Left hindlimb (tissue), 1 donor: ENCODE measurements at places on chromosomes 4 and X.
A peak's percentile ranks its signal among the peaks of the same experiment; 100 is the strongest.

DNA sequence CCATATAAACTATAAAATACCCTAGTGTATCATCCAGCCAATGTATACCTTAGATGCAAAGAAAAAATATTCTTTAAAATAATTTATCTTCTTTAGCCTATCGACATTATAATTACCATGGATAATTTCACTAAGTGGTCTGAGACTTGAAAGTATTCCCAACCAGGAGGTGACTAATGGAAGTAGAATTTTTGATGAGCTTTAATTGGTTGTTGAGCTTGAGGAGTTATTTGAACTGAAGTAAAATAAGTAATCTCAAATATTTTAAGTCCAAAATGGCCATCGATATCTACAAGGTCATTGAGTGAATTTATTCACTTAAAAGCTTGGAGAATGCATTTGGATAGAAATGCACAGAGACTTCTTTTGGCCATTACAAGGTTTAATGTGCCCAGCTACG lies 436.2 kb downstream of the TLL1 start:
- no peak for DNase-seq

DNA sequence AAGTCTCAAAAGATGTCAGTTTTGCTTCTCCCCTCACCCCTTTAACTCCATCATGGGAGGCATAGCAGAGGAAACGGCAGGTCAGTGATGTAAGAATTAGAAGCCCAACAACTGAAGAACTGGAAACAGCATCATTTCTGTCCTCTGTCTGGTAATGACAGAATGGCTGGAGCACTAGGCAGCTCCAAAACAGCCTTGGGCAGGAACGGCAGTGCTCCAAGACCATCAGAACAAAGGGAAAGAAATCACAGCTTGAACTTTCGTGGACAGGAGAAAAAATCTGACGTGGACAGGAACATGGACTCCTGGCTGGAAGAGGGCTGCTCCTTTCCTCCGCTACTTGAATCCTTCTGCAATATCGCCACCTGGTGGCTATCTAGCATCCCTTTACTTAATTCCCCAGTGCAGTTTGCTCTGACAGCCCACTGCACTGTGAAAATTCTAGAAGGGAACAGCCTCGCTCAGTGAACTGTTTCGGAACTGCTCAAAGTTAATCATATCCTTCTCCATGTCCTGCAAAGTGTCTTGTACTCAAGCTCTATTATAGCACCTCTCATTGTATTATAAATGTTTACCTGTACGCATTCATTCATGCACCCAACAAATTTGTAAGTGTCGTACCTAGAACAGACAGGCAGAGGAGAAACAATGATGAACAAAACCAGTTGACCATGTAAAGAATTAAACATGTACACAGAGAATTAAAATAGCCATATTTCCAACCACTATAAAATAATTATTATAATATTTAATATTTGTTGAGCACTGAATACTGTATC lies 20.4 kb downstream of the SLC25A53 start:
- peak; percentile 64 for DNase-seq

DNA sequence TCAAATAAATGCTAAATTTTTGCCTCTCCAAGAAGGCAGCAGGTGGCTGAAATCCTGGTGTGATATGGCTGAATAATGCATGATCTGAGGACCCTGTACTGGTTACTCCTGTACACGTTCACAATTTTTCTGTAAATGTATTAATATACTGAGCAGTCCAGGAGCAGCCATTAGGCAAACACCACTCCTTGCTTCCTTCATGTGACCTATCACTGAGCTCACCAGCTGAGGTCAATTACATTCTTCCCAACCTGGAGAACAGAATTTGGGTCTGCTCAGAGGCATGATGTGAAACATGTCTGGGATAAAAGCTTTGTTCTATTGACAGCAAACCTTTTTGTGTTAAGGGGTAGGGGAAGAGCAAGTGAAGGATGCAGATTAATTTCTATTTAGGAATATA lies 26.9 kb downstream of the RAB40AL start:
- DNase-seq = no peak

- DNase-seq = no peak
Observed at GRCh38 chr4:176805155-176805554, 12.4 kb upstream of the VEGFC start.

DNA sequence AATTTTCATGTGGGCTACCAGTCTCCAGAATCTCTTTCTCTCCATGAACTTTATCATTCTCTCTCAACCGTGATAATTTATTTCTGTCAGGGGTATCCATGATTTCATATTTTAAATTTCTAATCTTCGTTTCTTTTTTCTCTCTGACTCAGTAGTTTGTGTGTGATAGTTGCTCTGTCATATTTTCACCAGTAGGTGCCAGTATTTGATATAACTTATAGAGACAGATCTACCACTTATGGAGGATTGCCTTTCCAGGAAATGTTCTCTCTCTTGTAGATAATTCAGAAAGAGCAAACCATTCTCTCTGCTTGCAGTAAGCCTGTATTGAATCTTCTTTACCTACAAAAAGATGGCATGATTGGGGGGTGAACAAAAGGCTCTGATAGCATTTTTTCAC lies 79.3 kb upstream of the DYNLT3 start:
- DNase-seq = no peak

DNA sequence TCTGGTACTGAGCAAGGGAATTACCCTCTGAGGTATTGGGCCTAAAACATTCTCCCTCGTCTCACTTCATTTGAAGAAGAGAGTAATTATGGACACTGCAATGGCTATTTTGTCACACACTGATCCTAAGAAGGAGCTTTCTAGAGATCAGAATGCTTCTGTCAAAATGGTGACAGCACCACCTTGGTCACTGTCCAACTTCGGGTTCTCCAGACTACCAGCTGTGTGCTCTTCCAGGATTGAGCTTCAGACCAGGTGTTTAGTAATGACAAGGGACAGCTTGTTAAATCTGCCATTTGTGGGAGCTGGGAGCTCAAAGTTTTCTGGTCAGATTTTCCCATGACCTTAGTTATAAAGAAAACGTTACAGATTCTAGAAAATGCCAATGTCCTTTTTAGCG lies 105.4 kb downstream of the POLA1 start:
- DNase-seq = no peak

DNA sequence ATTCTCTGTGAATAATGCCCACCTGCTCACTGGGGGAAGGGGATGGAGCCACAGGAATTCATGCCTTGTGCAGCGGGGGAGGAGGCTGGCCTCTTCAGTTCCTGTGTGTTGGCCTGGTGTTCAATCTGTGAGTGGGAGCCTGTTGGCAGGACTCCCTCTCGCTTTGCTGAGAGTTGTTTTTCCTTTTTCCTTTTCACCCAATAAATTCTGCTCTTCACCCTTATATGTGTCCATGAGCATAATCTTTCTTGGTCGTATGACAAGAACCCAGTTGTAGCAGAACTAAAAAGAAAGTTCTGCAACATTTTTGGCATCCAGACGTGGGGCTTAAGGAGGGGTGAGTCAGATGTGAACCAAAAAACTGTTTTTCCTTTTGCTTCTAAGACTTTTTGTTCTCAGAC lies 235.2 kb upstream of the HDX start:
- DNase-seq = no peak

DNA sequence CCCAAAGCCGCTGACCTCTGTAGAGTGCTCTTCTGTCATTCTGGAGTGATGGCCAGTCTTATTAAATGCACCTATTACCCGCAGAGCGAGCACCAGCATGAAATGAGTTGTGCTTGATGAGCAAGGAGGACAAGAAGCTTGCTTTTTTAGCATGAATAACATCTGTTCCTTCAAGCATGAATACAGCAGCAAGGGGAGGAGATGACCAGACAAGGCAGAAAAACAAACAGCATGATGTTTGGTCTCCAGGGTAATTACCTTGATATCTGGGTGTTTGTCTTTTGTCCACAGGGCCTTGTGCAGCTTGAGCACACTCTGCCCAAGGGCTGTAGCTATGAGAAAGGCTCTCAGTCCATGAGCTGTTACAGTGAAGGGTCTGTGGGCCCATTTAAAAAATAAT lies 324.8 kb upstream of the DDX53 start:
- no peak for DNase-seq

DNA sequence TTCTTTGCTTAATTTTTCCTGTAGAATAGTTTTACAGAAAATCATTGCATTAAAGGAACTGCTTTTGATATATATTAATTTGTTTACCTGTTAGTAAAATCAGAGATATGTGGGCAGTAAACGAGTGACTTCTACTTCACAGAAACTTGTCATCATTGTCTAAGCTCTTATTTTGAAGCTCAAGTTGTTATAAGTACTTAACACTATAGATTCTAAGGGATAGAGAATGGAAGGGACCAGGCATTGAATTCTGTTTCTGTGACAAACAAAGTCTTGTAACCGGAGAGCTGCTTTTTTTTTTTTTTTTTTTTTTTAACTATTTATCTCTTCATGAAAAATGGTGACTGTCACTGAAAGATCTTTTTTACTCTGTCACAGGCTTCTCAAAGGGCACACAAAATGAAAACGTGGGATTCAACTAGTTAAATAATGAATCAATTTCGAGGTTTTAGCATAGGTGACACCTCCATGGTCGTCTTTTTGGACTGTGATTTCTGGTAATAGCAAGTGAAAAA lies 14.4 kb downstream of the STK26 start:
- no peak for DNase-seq

DNA sequence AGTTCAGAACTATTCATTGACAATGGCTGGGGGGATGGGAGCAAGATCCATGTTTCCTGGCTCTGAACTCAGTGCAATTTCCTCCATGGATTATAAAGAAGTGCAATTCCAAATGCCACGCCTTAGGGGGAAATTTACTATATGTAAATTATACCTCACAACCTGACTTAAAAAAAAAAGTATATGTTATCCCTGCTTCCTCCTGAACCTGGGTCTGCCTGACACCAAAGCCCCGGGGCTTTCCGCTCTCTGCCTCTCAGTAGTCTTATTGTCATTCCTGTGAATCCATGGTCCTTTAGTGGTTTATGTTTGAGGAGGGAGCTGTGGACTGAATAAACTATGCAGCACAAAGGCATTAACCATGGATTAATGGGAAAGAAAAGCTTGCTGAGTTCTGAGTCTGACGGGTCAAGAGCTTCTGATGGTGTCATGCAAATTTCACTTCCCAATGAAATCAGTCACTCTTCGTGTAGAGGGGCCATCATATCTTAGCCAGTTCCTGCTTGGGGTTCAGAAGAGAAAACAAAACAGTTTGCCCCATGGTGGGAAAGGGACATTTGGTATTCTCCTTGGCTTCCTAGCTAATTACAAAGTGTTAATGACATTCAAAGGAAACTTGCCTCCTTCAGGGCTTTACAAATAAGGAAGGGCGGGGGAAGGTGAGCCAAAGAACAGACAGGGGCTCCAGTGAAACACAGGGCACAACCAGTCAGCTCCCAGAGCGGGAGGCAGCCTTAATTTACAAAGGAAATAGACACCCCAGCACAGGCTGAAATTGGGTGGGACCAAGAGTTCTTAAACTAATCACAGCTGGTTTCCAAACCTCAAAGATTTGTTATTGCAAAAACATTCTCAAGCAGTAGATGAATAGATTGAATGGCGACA lies 14.3 kb downstream of the FAM9C start:
- no peak for DNase-seq

- no peak for DNase-seq
Observed at GRCh38 chr4:20629186-20630106, 70.8 kb upstream of the PACRGL start.

DNA sequence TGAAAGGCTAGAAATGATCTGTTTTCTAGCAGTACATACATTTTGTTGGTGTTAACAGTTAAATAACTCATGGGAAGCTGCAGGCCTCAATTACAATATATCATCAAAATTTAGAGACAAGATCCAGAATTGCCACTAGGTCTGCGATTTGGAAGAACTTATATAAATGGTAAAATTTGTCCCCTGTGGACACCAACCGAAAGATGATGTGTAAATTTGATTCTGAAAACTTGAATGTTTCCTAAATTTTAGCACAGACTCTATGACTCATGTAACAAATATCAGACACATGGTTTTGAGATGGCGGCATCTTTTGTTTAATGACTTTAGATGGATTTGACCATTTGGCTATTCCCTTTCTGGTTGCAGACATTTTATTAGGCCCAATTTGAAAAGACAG lies 6.0 kb upstream of the HPGDS start:
- DNase-seq = no peak

DNA sequence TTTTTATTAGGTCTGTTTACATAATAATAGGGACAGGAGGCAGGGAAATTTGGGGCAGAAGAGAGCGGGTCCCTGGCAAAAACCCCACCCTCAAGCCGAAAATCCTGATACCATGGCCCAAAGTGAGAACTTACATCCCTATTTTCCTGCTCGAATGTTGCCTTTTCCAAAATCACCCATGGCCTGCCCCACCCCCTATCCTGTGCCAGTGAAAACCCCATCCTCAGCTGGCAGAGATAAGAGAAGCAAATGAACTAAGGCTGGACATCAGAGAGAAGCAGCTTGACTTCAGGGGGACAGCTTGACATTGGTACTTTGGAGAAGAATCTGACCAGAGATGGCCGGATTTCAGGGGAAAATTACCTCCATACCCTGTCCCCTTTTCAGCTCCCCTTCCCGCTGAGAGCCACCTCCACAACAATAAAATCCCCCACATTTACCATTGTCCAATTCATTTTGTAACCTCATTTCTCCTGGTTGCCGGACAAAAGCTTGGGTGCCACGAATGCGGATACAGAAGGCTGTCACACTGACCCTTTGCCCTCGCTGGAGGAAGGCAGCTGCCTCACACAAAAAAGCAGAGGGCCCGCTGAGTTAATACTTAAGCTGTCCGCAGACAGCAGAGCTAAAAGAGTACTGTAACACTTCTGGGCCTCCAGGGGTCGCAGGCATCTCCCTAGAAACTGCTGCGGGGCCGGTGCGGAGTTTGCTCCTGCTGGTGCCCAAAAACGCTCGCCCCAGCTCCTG lies 196.2 kb downstream of the SNCA start:
- DNase-seq = peak; percentile 41

DNA sequence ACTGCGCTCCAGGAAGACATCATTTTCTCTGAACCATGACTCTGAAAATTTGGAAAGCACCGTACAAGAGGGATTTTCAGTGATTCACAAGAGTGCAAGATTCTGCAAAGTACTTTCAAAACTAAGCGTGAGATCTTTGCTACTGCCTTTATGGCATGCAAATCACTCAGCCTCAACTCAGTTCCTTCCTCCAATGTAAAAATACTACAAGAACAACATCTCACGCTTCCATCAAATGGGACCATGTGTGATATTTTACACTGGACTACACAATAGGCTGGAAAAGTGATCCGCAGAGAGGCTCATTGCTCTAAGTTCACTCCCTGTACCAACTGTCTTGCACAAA lies 674 bp upstream of the IL15 start:
- no peak for DNase-seq
